ENCODE measurements at places on chromosomes 16 and 17.

DNA sequence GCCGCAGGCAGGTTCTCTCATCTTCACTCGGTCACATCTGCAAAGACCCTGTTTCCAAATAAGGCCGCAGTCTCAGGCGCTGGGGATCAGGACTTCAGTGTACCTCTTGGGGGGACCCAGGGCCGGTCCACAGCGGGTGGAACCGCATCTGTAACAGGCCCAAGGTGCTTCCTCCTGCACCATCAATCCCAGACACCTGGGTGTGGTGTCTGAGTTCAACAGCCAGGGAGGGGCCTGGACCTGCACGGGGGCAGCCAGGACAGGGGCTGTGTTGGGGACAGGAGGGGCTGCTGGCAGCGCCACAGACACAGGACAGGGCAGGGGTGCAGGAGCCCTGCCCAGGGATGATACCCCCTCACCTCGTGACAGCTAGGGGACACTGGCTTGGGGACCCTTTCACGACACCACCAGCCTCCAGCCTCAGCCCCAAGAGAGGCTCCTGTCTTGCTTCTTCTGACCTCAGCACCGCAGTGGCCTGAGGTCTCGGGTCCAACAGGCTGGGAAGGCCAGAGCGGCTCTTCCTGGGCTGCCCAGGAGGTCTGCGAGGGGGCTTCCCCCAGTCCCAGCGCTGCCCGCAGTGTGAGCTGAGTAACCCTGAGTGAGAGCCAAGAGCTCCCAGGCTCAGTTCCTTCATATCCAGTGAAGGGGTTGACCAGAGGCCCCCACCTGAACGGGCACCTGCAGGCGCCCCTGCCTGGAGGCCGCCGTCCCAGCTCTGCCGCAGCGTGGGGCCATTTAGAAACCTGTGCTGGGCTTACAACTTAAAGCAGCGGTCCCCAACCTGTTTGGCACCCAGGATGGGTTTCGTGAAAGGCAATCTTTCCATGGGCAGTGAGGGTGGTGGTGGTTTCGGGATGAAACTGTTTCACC is 30.7 kb upstream of the BAHCC1 start:
- no peak for DNase-seq

GRCh38 chr17:59503500-59503899 is 61.9 kb upstream of the DHX40 start:
- DNase-seq: no peak

DNA sequence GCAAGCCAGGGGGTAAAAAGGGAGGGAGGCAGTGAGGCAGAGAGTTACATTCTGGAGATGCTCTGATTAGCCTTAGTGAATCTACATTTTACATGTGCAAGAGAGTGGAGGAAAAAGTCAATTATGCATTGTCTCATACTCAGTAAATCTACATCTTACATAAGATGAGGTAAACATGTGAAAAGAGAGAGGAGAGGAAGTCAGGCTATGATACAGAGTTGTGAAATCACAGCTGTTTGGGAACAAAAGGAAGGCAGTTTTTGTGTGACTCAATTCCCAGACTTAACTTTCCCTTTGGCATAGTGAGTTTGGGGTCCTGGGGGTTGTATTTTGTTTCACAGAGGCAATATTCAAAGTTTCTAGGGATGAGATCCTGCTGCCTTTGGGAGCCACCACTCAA is 67.8 kb downstream of the GP2 start:
- DNase-seq: no peak

DNA sequence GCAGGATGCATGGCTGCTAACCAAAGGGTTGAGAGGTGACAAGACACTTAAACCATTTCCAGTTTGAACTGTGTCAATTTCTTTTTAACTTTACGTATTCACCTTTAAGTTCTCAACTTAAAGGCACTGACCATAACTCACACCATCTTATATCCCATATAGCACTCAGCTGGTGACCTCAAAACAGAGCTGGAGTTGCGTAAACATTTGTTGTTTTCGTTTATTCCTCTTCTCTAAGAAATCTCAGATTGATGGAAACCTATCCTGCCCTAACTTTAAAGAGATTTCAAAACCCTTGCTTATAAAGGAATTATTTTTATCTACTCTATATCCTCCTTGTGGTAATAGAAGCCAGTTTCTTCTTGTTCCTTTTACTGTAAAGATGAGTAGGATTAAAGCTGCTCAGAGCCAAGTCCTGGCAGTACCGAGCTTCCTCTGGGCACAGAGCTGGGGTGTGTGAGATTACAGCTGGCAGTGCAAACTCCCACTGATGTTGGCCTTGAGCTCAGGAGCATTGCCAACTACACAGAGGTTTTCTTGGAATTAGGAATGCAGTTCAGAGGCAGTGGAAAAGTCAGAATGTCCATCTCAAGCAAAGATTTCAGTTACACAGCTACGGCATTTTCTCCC is 1.3 kb downstream of the KCTD2 start:
- no peak for DNase-seq

GRCh38 chr17:2022647-2023240 is 2.4 kb downstream of the RTN4RL1 start:
- DNase-seq: no peak

- DNase-seq: no peak
These were observed 469 bp downstream of the AMZ2 start for GRCh38 chr17:68248199-68248825.

GRCh38 chr16:86959091-86959651 is 358.0 kb downstream of the C16orf95 start:
- DNase-seq: no peak

DNA sequence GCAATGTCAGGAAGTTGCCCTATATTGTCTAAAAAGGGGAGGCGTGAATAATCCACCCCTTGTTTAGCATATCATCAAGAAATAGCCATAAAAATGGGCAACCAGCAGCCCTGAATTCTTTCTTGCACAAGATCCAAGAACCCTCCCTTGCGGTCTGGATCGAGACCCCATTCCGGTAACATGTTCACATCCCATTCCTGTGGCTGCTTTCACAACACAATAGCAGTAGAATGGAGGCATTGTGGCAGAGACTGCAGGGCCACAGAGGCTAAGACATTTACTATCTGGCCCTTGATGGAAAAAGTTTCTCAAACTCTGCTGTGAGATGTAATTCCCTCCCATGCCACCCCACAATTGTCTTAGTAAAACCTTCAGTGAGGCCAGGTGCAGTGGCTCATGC is 73.2 kb downstream of the RMI2 start:
- no peak for DNase-seq

GRCh38 chr16:15865742-15866141 is 8.9 kb upstream of the MYH11 start:
- DNase-seq: no peak

- DNase-seq: no peak
These were observed 3.6 kb downstream of the ZACN start for GRCh38 chr17:76082326-76083251.

DNA sequence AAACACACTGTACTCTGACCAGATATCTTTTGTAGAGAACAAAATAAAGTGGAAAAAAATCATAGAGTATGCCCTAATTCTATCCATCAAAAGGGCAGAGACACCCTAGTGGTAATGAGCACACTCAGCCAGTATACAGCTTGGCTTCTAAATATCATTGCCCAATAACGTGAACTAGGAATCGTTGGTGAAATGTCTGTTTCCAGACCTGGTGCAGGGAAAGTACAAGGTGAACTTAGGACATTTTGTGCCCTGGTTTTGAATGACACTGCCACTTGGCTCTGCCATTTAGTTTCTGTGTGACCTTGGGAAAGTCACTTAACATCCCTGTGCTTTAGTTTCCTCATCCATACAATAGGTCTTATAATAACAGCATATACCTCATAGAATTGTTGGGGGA is 13.7 kb downstream of the AMFR start:
- DNase-seq: no peak

DNA sequence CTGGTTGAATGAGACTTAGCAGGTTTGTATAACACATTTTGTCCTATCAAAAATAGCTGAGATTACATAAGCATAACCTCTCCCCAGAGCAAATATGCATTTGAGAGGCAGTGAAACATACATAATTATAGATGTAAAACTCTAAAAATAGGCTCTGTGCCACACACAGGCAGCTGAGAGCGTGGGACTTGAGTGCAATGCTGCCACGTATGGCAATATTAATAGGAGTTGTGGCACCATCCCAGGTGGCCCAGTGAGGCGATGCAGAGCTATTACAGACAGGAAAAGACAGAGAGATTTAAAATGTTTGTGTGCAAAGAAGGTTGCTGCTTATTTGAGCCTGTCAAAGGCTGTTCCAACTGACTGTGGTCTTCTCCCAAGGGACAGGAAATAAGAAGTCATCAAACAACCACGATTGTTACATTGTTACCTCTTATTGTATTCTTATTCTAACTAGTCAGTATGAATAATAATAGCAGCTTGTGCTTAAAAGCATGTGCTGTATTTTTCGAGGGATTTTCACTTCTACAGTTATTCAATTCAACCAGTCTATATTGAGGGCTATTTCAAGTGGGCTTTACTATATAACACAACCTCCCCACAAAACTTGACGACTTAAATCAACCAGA is 116.5 kb downstream of the SALL1 start:
- no peak for DNase-seq

DNA sequence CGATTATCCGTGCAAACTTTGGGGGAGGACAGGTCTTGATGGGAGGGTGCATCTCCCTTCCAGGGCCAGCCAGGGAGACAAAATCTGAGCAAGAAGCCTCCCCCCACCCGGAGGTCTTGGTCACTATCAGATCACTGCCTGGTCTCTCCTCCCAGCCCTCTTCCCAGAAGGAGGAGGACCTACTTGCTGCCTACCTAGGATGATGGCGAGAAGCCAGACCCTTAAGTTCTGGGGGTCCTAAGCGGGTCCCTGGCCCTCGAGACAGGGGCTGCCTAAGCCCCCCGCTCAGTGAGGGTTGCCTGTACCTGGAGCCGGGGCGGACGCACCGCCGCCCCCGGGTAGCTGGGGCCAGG is 4.6 kb downstream of the TSPOAP1 start:
- DNase-seq: no peak

GRCh38 chr16:53159781-53160436 is 105.1 kb downstream of the CHD9 start:
- DNase-seq: no peak

- DNase-seq: no peak
These were observed 2.9 kb downstream of the ABCA3 start for GRCh38 chr16:2337431-2338296.

DNA sequence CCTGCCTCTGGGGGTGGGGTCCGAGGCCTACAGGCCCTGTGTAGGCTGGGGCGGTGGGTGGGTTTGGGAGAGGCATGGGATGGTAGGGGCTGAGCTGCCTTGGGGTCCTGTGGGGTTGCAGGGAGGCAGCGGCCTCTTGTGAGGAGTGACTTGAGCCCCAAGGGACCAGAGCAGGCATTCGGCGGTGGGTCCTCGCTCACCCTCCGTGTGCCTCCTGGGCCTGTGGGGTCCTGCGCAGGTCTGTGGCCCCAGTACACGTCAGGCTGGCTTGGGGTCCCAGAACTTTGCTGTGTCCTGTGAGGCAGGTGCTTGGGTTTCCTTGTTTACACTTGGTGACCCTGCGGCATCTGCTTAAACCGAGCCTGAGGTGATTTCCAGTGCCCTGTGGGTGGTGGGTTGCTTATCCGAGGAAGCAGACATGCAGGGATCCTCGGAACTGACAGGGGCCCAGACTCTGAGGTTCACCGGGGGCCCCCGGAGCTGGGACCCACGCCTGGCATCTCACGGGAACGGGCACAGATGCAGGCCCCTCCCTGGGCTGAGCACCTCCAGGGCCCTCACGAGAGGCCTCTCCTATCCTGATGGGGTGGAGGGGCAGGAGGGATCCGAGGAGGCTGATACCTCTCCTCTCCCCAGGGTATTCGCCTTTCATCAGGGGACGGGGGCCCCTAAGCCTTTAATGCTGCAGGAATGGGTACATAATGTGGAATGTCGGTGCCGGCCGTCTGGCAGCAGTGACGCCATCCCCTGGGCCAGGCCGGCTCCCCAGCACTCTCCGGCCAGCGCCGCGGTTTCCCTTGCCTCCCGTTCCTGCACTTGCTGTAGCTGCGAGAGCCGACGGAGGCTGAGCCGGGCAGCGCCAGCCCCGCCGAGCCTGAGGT is 7.7 kb downstream of the METRNL start:
- no peak for DNase-seq

DNA sequence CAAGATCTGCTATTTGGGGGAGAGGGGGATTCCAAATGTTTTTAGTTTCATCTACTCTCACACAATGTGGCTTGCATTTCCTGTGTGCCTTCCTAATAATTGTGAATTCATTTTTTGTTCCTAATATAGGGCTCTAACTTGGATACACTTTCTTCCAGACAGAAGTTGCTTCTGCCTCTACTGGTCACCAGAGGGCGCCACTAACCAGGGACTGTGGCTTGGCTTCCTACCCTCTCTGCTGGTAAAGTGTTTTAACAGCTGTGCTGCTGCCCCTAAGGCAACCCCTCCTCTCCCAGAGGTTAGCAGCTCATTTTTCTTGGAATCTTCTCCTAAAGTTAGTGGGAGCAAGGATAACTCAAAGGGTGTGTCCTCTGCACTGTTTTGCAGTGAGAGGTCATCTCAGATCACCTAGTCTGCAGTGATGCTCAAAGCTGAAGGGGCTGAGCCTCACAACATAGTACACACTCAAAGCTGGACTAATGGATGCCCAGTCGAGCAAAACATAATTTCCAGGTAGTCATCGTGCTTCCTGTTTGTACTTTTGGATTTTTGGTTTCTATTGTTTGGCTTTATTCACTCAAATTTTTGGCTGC is 5.0 kb upstream of the PRSS54 start:
- no peak for DNase-seq

GRCh38 chr16:30786936-30787612 is at the start of gene ZNF629:
ZNF629 (minus strand) TSS chr16:30787205; CDS start chr16:30784482, 2,723 bp downstream.
- DNase-seq: no peak

DNA sequence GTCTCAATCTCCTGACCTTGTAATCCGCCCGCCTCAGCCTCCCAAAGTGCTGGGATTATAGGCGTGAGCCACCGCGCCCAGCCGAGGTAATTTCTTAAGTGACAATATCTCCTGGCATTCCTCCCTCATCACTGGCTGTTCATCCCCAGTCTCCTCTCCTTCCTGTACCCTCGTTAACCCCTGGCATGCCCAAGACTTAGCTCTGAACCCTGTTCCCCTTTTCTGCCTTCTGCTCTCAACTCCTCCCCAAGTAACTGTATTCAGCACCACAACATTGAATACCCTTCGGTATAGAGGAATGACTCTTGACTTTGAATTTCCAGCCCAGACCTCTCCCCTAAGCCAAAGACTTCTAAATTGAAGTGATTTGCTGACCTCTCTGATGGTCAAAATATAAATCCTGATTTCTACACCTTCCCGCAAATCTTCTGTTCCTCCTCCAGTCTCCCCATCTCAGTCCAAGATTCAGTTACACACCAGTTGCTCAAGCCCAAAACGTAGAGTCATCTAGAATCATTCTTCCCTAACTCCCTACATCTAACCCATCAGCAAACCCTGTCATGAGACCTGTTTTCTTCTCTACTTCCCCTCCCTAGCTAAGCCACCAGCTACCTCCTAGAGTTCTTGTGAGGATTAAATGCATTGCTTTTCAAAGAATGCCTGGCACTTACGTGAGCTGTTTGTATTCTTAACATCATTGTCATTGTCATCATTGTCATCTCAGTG is 14.8 kb downstream of the PMP22 start:
- no peak for DNase-seq

DNA sequence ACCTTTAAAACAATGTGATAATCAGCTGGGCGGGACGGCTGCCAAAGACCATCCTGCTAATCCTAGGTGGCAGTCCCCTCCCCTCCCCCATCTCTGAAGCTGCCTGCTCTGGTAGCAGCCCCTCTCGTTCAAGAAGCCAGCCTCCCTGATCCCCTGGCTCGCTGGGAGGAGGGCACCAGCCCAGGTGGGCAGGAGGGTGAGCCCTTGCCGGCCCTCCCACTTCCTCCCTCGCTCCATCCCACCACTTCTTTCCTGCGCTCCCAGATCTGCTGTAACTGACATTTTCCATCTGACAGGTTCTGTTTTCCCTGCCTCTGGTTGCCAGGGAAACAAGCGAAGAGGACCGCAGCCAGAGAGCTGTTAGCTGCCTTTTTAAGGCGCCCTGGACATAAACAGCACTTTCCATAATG is 155.7 kb upstream of the TNRC6C start:
- DNase-seq: no peak

All from iPS DF 19.7 (cell line).